ENCODE measurements at places on chromosomes 4 and X. TPM values are rescaled to one million over a fixed set of nuclear protein-coding genes. Genes with fewer than 3 reads are reported as not detected.

The ASMT gene
- total RNA-seq = 0.24 TPM

DNA sequence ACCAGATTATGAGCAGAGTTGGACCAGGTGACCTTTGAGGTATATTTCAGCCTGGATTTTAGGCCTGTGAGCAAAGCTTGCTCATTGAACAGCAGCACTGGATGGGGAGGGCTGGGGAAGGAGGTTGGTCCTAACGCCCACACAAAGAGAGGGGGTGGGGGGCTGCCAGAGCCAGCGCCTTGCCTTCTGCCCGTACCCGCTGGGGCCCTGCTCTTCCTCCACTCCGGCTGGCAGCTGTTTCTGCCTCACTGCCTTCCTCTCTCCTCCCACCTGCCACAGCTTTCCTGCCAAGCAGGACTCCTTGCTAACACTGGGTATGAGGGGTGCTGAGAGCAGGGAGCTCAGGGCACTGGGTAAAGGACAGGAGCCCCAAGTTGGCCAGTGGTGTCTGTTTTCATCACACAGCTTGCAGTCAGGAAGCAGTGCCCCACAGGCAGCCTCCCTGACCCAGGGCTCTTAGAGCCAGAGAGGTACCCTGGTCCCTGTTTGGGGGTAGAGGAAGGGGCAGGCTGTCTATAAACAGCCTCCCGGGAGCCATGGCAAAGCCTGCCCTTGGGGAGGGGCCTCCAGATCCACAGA is 6.1 kb downstream of the NALF2 start:
- no peak for DNase-seq

GRCh38 chrX:118383120-118383519 is 37.2 kb downstream of the WDR44 start:
- no peak for DNase-seq

The IL2 gene
- not detected for total RNA-seq

The CXCL10 gene
- 0.76 TPM for total RNA-seq

GRCh38 chr4:47668810-47669408 is 169.0 kb downstream of the CORIN start:
- DNase-seq = no peak

The FGFBP1 gene
- not detected for total RNA-seq

The FAM9B gene
- total RNA-seq = not detected

The WNK3 gene
- total RNA-seq = 2.1 TPM

GRCh38 chr4:7828011-7828720 is 111.5 kb downstream of the AFAP1 start:
- DNase-seq = peak; percentile 81

The GUCY2F gene
- total RNA-seq = not detected

- no peak for DNase-seq
Observed at GRCh38 chrX:12210971-12211370, 72.7 kb downstream of the FRMPD4 start.

The KDM6A gene
- 15.3 TPM for total RNA-seq

The PRDM8 gene
- 1.5 TPM for total RNA-seq

The CHRDL1 gene
- 37.8 TPM for total RNA-seq

The COX7B gene
- total RNA-seq = 1,167 TPM

DNA sequence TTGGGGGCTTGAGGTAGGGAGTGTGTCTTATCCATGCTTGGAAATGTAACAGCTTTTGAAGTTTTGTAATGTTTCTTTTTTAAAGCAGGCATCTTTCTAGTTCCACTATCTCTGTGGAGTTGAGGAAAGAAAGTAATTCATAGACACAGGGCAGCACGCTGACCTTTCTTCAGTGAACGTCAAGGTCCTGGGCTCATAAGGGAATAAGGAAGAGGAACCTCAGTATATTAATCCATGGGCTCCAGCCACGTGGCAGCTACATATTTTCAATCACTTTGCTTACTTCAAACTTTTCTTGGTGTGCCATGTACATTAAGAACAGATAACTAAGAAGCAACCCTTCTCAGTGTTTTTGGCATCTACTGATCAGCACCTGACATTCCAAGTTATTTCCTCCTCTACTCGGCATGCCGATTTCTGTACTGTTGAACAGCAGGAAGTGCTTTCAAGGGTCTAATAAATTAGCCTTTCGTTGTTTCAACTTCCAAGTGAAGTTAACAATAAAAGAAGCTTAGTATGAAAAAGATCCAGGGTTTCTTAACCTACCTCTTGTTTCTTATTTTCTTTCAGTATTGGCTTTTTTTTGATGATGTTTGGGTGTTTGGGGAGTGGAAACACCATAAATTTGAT is 88.2 kb downstream of the SORBS2 start:
- DNase-seq = no peak

- no peak for DNase-seq
Observed at GRCh38 chrX:15188039-15188438, 81.8 kb downstream of the ASB9 start.

DNA sequence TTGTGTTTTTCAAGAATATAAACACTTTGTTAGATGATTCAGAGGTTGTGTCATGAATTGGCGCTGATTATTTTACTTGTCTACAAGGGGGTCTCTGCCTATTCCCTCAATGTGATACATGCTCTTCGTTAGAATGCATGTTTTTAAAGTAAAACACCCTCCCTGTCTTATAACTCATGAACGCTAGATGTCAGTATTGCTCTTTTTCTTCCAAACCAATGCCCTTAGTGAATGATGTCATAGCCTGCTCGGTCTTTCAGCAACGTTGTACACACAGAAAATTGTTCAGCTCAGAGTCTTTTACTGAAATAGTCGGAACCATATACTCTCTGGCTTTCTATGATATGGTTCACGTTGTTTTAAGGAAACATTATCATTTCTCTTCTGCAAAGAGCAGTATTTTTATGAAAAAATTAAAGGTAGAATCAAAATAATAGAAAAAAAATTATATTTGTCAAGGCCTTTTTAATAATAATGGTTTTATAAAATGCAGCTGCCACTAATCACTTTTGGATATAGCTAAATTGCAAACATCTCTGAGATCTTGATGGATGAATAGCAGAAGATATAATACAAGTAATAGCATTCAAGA is 292.9 kb downstream of the TLL1 start:
- no peak for DNase-seq

GRCh38 chr4:48156423-48156822 is 22.4 kb upstream of the TXK start:
- DNase-seq = no peak

DNA sequence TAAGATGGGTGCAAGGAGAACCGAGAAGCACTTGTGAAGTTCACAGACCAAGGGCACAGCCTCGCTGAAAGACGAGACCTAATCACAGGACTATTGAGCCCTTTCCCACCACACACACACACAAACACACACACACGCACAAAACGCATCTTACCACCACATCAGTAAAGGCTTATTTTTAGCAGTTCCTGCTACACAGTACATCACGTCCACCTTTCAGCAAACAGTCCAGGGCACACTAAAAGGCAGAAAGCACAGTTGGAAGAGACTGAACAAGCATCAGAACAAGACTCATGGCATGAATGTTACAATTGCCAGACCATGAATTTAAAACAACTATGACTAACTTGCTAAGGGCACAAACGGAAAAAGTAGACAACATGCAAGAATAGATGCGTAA is 83.6 kb upstream of the MAPK10 start:
- no peak for DNase-seq

Data from left cardiac atrium (tissue), 4 donors.